ENCODE measurements at places on chromosomes 1 and 21.
A peak's percentile ranks its signal among the peaks of the same experiment; 100 is the strongest.

GRCh38 chr1:24964811-24965570 is 34.9 kb upstream of the RUNX3 start:
- no peak for DNase-seq

- DNase-seq = no peak
These were observed 69.5 kb upstream of the CLDN14 start for GRCh38 chr21:36549470-36549869.

GRCh38 chr1:54490361-54491248 is 57.4 kb upstream of the ACOT11 start:
- DNase-seq = no peak

DNA sequence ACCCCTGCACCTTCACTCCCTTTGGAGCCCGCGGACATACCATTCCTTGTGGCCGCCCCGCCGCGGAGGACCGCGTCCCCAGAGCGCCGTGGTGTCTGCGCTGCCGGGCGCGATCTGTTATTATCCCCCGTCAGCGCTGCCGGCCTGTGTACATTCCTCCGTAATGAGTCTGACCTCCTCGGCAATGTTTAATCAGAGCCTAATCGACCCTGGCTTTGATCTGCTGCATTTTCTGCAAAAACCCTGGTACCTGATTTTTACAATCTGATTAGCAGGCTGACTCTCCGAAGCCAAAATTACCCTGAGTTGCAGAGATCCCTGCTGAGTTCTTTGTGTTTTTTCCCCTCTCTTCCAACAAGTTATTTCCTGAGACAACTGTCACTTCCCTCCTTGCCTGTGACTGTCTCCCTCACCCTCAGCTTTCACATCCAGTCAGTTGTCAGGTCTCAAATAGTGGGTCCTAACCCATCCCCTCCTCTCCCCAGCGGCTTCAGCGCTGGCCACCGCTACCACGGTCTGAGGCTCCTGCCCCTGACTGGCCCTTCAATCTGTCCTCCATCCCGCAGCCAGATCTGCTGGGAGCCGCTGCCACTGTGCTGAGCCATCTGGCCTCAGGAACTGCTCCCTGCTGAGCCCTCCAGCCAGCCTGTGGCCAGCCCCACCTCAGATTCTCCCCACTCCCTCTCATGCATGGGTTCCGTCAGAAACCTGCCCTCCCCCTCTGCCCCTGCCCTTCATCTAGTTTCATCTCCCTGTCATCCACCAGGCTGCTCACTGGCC is 53.5 kb downstream of the GLIS1 start:
- peak; percentile 73 for DNase-seq

- no peak for DNase-seq
These were observed 43.8 kb downstream of the NCF2 start for GRCh38 chr1:183546427-183546826.

DNA sequence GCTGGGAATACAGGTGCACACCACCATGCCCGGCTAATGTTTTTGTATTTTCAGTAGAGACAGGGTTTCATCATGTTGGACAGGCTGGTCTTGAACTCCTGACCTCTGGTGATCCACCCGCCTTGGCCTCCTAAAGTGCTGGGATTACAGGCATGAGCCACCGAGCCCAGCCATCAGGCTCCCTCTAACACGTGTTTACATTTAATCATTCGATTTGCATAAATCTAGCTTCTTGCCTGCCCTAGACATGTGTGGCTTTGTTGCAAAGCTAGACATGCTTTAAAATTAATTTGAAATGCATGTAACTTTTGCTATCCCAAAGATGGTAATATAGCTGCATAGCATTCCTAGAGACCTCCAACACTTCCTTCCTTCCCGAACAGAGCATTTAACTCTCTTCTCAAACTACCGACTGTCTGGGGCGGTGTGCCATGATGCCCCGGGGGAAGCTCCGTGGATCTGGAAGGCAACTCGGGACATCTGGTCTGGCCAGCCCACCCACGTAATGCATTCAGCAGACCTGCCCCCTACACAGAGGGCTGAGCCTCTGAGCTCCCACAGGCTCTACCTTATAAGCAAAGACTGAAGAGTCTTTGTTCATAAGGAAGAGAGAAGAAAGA is 34.6 kb upstream of the NID1 start:
- no peak for DNase-seq

DNA sequence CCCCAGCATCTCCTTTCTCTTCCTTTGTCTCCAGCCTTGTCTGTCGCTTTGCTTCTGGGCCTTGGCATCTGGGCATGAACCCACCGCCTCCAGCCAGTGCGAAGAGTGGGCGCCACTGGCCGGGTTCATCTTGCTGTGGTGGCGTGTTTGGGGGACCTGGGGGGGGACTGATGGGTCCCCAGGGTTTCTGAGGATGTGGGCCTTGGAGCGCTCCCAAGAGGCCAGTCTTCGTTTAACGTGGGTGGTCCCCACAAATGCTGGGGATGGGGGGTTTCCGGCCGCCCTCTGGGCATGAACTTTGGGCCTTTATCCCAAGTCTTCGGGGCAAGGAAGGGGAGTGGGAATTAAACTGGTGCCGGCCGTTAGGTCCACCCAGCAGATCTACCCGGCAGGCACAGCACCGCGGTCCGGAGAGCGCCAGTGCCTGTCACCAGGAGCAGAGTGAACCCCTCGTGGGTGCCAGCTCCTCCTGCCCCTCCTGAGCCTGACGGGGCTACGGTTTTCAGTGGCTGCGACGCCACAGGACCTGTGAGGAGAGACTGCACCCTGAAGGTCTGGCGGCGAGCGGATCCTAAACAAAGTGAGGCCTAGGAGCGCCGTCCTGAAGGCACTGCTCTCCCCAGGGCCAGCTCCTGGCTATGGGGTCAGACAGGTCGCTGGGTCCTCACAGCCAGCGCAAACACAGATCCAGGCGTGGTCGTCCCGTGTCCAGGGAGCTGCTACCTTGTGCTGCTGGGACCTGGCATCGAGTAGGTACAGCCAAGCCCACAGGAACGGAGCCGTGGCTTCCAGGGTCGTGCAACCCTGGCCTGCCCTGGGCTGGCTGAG is 12.1 kb upstream of the C1orf174 start:
- no peak for DNase-seq

- DNase-seq = peak; percentile 20
These were observed 187.5 kb upstream of the PLXNA2 start for GRCh38 chr1:208431721-208432120.

GRCh38 chr1:163771637-163772036 is 449.9 kb downstream of the NUF2 start:
- no peak for DNase-seq

- no peak for DNase-seq
These were observed 2.8 kb upstream of the USP1 start for GRCh38 chr1:62433861-62434617.

DNA sequence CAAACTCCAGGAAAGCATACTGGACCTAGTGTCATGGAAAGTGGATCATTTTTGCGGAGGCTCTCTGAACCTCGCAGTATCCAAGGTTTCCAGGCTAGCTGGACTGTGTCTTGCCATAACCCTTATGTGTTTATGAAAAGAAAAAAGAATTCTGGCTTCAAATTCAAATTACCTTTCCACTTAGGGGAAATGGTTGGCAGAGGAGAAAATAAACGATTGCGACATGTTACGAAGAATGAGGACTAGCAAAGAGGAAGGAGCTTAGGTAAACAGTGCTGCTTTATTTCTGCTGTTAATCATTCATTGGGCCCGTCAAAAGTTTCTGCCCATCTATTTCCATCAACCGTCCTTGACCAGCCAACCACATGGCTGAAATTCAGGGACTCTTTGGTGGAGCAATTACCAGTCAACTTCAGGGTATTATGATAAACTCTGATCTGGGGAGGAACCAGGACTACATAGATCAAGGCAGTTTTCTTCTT is at the start of gene C4BPA:
Gene C4BPA, plus strand, starts transcription at position 342 of the 482 bp plus-strand sequence. CDS start 8,793 bp downstream, outside the sequence.
- DNase-seq = no peak

DNA sequence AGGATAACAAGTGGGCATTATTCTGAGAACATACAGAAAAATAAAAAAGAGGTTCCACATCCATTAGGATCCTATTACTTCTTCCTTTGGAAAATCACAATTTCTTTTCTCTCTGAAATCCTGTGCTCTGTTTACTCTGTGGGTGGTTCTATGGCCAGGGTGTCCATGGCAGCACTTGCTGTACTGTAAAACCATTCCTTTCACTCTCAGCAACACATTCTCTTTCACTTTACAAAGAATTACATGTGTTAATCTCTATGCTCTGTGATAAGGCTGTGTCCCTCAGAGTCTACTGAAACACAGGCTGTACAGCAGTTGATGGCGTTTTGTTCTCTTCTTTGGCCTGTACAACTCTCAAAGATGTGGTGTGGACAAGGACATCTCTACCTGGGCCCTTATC is 524.1 kb downstream of the PTBP2 start:
- DNase-seq = no peak

- DNase-seq = no peak
These were observed 3.0 kb downstream of the PLA2G2F start for GRCh38 chr1:20142001-20142710.

- DNase-seq = no peak
These were observed 23.9 kb downstream of the COL6A1 start for GRCh38 chr21:46005481-46005881.

DNA sequence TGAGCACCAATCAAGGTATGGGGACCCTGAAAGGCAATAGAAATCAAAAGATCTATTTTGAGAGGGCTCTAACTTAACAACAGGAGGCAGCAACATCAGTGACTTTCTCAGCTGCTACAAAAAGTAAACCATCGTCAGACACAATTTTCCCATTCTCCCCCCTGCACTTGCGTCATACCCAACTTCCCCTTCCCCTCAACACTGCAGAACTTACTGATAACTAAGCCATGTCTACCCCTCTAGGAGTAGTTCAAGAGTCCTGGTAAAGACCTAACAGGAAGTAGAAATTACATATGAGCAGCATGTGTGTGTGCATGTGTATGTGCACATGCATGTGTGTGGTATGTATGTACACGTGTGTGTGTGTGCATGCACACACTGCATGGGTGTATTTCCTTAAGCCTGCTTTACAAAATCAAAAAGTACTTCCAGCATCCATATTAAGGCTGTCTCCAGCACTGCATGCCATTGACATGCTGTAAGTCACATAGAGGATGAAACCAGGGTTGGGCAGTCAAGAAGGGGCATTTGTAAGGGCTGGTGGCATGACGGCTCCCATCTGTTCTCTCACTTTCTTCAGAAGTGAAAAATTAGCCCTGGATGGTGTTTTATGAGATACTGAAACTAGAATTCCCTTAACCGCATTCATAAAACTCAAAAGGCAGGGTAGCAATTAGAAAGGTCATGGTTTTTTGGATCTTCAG is 460.1 kb upstream of the RUNX1 start:
- no peak for DNase-seq

DNA sequence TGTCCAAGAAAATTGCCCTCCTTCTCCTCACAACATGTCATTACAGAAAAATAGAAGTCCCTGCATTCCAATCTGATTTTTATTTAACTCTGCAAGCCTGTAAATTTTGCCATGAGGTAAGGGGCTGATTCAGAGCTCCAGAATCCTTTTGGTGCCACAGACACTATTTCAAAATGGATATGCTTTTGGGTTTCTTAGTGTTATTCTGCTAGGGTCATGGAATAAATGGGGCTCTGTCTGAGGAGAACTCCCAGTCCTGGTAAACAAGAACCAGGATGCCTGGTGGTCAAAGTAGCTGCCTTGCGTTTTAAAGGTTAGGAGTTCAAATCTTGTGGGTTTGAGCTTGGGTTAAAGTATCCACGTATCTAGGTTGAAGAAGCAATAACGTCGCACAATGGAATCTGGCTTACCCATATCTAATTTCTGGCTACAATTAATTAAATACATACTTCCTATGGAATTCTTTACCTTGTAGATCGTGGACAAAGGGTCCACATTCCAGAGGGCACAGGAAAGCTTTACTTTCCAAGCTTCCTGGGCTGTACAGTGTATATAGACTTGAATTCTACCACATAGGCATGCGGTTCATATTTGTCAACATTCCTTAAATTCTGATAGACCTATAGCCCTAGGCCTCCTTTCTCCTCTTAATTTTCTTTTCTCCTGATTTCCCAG is 98.0 kb upstream of the CDC42BPA start:
- DNase-seq = no peak

DNA sequence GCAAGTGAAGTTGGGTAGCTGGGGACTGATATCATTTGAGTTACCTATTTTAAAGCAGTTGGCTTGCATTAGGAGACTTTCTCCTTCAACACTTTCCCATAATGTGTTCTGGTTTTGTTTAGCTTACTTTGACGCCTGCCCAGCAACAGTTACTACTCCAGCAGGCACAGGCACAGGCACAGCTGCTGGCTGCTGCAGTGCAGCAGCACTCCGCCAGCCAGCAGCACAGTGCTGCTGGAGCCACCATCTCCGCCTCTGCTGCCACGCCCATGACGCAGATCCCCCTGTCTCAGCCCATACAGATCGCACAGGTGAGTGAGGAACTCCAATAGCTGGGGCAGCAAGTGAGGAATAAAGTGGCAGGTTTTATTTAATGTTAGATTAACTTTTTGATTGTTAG is 144.3 kb downstream of the CD247 start:
- DNase-seq = no peak

GRCh38 chr1:208264469-208265121 is 20.4 kb upstream of the PLXNA2 start:
- DNase-seq = no peak

DNA sequence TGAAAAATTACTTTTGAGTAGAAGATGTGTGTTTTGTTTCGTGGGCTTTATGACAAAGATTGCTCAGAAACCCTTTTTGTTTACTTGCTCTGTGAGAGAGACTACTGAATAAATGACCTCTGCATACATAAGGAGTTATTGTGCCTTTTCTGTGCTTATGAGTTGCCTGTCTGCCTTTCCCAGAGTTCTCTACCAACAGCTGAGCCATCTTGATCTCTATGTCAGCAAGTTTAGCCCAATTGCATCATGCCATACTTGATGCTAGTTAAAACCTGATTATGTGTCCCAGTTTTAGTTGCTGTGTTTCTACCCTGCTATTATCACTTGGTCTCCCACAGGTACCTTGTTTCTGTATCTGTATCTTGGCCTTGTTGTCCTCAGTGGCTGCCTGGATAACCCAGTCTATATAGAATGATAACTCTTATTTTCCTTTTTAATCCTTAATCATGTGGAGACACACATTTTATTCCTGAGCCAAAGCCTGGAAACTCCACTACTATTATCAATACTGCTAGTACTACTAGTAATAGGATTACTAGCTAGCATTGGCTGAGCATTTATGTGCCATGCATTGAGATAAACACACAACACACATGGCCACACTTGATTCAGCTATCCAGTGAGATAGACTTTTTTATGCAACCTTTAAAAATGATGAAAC is 28.7 kb upstream of the GNG12 start:
- no peak for DNase-seq
